ENCODE measurements at places on chromosomes 1 and 21. TPM values are rescaled to one million over a fixed set of nuclear protein-coding genes. Genes with fewer than 3 reads are reported as not detected.

GRCh38 chr1:153617663-153618062, 1.5 kb upstream of the S100A14 start:
- DNase-seq, result peak; percentile 83

GRCh38 chr1:39167632-39168209, 36.8 kb upstream of the MACF1 start:
- no peak for DNase-seq

DNA sequence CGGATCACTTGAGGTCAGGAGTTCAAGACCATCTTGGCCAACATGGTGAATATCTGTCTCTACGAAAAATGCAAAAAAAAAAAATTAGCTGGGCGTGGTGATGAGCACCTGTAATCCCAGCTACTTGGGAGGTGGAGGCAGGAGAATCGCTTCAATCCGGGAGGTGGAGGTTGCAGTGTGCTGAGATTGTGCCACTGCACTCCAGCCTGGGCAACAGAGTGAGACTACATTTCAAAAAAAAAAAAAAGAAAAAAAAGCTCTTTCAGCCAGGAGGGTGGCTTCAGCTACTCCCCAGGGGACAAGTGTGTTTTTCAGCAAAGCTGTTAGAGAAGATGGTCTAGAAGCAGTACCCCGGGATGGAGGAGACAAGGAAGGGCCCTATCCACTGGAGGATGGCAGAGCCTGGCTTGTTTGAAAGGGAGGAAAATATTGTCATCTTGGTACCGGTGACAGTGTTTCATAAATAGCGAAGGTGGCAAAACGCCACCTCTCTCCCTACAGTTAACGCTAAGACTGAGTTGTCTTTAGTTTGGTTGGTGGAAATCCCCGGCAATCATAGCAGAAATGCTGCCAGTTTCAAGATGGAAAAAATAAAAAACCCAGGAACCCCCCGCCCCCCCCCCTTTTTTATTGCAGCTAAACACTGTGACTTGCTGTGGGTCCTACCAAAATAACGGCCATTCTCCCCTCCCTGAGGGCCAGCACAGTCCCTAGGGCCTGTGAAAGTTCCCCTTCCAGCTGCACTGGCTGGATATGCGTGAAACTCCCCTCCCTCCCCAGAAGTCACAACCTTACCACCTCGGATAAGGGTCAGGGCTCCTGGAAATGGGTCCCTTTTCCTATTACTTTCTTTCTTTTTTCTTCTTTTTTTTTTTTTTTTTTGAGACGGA, 3.5 kb downstream of the PIK3CD start:
- no peak for DNase-seq

DNA sequence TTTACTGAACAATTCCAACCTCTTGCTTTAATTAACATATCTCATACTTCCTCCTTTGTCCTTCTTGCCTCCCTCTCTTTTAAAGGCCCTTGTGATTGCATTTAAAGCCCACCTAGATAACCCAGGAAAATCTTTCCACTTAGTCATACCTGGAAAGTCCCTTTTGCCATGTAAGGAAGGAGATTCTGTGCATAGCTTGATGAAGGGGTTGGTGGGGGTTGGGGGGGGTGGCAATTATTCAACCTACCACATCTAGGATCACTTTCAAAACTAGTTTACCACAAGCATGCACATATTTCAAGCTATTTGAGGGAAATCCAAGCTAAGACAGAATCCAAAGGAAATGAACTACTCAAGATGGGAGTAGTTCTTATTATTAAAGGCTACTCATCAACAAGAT, 249.1 kb upstream of the PTBP2 start:
- no peak for DNase-seq

Gene PTGS2
- 78.2 TPM for total RNA-seq

All from Calu3 (cell line).